ENCODE measurements at places on chromosomes 3 and 15.

GRCh38 chr15:63998489-63998888, 47.8 kb downstream of the DAPK2 start:
- DNase-seq: no peak

- DNase-seq: no peak
These were observed 166.9 kb upstream of the ROBO2 start for GRCh38 chr3:76872999-76873398.

- no peak for DNase-seq
These were observed 5.8 kb upstream of the HES1 start for GRCh38 chr3:194130188-194130587.

DNA sequence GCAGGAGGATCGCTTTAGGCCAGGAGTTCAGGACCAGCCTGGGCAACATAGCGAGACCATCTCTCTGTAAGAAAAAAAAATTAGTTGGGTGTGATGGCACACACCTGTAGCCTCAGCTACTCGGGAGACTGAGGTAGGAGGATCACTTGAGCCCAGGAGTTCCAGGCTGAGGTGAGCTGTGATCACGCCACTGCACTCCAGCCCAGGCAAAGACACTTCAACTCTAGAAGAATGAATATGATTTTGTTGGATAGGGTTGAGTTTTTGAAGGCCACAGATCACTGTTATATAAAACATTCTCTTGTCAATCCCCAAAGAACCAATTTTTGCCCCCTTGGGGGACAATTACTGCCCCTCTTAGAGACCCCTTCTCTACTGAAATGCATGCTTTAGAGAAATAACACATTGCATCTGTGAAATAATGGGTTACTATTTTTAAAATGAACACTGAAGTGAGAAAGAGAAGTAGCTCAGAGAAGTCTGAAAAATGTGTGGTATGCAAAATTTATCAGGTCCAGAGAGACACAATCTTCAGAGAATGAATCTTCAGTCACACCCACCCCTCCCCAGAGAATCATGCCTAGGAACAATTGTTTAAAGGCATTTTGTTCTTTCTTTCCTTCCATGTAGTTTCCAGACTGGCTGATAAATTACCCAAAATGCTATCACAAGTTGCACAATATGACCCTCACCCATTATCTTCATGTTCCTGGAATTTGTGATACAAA, 42.7 kb downstream of the METTL6 start:
- DNase-seq: no peak

DNA sequence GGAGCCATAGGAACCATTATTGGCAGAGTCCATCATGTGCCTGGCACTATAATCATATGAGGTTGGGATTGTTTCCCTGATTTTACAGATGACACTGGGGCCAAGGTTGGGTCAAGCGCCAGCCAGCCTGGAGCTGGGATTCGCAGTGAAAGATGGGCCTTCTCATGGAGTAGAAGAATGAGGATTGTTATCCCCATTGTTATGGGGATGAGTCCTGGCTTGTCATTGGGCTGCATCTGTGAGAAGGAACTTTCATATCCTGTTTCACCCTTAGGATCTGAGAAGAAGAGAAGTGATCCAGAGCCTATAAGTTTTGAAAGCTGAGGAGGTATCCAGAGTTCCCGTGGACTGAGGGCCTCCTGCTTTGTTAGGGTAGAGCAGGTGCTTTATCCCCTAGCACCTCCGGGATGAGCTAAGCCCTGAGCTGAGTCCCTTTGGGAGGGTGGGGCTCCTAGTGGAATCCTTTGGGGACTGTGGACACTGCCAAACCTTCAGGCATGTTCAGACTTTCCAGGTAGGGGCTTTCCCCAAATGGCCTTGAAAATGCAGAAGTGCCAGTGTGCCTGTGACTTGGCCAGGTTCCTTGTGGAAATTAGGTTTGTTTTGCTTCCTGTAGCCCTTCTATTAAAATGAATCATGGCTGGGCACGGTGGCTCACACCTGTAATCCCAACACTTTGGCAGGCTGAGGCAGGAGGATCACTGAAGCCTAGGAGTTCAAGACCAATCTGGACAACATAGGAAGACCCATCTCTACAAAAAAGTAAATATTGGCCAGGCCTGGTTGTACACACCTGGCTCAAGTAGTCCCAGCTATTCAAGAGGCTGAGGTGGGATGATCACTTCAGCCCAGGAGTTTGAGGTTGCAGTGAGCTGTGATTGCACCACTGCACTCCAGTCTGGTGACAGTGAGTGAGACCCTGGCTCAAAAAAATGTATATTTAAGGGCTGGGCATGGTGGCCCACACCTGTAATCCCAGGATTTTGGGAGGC, 30.2 kb upstream of the BSN start:
- DNase-seq: no peak

GRCh38 chr3:127208483-127209100, 15.7 kb downstream of the PRR23E start:
- DNase-seq: no peak

- DNase-seq: no peak
These were observed 2.7 kb downstream of the P3H2 start for GRCh38 chr3:190117981-190118380.

DNA sequence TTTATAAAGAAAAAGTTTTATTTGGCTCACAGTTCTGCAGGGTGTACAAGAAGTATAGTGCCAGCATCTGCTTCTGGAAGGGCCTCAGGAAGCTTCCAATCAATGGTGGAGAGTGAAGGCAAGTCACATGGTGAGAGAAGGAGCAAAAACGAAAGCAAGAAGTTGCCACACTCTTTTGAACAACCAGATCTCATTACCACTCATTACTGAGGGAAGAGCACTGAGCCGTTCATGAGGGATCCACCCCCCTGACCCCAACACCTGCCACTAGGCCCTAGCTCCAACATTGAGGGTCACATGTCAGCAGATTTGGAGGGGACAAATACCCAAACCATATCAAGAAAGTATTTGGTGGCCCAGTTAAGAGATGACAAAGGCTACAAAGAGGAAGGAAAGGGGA, 239.3 kb upstream of the UBE2E1 start:
- no peak for DNase-seq

DNA sequence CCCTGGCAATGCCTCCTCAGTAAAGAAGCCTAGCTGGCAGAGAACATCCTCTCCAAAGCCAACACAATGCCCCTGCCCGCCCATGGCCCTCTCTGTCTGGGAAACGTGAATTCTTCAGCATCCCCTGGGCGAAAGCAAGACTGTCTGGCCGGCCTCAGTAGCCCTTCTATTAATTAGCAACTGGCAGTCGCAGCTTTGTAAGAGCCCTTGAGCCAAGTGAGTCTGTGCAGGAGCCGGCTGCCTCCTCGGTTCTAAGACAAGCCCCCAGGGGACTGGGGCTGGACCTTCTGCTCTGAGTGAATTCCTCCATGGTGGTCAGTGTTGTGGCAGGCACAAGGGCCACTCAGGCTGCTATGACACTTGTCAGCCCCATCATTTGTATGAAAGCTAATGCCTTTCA, 7.4 kb downstream of the HCN4 start:
- no peak for DNase-seq

- DNase-seq: no peak
These were observed 54.5 kb downstream of the TMEM108 start for GRCh38 chr3:133092681-133093080.

GRCh38 chr3:141366285-141367037, 1.8 kb upstream of the ZBTB38 start:
- DNase-seq: no peak

DNA sequence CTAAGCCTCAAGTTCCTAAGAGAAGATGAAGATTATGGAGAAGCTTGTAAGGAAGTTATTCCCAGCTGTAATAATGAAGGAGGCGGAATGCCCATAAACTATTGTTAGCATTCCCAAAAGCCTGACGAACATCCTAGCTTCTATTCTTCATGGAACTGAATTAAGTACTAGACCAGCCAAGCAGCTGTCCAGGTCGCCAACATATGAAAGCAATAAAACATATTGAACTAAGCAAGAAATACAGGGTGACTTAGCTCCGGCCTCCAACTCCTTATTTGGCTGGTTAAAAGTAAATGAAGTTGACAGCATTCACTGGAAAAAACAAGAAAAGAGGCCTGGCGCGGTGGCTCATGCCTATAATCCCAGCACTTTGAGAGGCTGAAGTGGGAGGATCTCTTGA, 174.0 kb upstream of the TPM1 start:
- no peak for DNase-seq

DNA sequence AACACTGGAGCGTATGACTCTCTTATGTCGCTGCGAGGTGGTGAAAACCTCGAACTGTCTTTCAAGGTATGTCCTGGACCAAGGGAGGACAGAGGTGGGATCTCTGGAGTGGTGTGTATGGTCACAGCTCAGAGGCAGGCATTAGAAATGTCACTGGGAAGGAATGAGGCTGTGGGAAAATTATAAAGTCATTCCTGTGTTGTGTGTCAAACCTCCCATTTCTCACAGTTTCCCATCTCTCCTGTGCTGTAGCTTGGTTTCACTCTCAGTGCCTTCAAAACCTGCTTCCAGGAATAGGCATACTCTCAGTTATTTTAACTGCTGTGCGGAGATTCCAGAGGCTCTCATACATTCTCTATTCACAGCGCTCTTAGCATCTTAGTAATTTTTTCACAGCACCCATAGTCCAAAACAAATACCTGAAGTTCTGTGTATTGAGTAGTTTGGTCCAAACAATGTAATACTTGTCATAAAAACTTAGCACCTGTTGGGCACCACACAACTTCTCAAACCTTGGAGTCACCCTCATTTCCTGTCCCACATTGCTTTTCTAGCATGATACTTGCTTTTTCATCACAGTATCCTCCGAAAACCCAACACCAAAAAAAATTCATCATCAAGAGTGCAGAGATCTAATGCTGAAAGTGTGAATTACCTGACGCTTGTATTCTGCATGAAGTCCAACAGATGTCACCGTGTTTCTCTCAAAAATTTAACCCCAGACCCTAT, 36.9 kb downstream of the GALNT15 start:
- no peak for DNase-seq

- DNase-seq: no peak
These were observed 242.0 kb upstream of the FEZF2 start for GRCh38 chr3:62615258-62615849.

DNA sequence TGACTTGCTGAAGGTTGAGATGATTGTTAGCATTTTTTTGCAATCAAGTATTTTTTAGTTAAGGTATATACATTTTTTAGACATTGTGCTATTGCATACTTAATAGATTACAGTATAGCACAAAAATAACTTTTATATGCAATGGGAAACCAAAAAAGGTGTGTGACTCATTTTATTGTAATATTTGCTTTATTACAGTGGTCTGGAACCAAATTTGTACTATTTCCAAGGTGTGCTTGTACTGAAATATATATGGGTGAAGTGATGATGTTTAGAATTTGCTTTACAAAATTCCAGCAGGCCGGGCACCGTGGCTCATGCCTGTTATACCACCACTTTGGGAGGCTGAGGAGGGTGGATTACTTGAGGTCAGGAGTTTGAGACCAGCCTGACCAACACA, 29.1 kb upstream of the TBC1D23 start:
- no peak for DNase-seq

- no peak for DNase-seq
These were observed 155.4 kb upstream of the CCDC54 start for GRCh38 chr3:107221856-107222255.

- no peak for DNase-seq
These were observed 38.9 kb downstream of the TLE3 start for GRCh38 chr15:70058642-70059360.

DNA sequence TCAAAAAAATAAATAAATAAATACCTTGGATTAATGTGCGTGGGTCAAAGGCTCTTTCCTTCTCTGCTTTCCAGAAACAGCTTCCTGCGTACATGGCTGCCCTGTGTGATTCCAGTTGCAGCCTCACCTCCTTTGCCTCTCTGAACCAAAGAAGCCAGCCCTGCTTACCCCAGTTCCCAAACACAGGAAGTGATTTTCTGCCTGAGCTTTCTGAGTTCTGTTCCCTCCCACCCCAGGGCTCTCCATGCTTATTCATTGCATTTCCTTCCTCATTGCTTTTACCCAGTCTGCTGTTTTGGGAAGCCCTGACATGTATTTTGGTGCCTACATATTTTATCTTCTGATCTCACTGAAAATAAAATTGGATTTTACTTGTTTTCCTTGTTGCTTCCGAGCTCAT, 15.4 kb downstream of the ZSCAN2 start:
- no peak for DNase-seq

GRCh38 chr15:95603802-95604201, 726.7 kb upstream of the NR2F2 start:
- DNase-seq: no peak

DNA sequence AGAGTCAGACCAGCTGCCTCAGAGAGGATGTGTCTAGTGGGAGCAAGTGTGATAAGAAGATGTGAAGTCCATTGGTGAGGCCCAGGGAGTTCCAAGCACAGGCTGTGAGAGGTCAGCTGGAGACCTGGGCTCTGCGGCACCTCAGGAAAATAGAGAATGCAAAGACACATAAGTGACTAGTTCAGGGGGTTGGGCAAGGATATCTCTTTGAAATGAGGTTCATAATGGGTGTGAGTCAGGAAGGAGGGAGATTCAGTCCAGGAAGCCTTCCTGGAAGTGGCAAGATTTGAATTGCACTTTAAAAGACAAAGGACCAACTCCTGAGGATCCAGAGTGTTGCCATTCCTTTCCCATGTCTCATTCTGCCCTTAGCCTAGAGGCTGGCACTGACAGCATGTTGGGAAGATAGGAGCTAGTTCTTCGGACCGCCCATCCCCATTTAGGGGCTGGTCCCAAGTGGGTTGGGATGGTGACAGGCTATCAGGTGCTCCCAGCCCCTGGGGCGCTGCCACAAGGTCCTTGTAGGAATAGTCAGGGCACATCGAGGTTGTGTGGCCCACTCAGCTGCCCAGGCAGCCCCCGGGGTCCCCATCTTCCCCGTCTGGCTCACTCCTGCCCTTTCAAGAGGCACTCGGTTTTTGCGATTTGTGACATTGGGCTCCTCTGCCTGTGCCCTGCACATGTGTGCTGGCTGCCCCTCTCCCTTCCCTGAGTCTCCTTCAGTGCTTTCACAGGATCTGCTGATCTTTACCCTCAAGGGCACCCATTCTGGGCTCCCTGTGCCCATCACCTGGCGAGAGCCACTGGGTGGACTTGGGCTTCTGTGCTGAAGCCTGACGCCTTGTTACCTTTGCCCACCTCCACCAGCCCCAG, 23.7 kb downstream of the ESYT3 start:
- DNase-seq: no peak

DNA sequence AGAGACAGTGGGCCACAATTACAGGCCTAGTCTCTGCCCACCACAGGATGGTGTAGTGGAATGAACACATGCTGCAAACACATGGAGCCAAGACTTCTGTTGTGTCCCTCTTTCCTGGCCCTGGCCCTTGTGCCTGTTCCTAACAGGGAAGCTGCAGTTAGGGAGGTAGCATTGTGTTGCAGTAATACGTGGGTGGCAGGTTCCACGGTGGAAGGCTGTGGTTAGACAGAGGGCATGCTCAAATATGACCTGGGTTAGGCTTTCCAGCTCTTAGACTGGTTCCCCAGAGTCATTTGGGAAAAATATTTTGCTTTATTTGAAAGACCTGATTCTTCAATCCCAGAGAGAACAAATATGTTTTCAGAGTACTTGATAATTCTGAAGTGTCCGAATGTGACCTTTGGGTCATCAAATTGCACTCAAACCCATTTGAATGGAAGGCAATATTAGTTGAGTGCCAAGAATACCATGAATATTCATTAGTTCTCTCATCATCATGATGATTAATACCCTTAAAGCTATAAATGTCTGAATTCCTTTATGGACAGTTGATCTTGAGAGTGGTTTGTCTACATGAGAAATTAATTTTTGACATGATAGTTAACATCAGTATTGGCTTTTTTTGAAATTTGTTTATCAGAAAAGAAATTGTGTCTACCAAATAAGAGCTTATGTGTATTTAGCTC, 28.5 kb downstream of the PLAAT1 start:
- DNase-seq: no peak

Data from cortex of kidney (tissue), 1 donor.